ENCODE measurements at places on chromosomes 5 and 9.

DNA sequence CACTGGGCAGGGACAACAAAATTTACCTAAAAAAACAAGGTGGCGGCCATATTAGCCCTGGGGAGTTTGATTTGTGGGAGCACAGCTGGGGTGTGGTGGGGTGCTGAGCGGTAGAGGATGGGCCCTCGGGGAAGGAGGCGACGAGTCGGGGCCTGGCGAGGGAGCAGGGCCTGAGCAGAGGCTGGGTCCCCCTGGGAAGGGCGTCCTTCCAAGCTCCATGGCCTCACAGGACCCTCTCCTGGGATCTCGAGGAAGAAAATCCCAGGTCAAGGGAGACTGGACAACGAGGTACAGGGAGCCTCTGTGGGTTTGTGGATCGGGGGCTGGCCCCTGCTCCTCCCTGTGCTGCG, 165.5 kb downstream of the CACNA1B start:
- no peak for DNase-seq

GRCh38 chr5:133235696-133236426, 184.0 kb downstream of the HSPA4 start:
- no peak for DNase-seq

- DNase-seq: no peak
These were observed 324.4 kb downstream of the BRINP1 start for GRCh38 chr9:119044806-119045205.

GRCh38 chr5:153746440-153746839, 256.0 kb downstream of the GRIA1 start:
- DNase-seq: no peak

- no peak for DNase-seq
These were observed 316.5 kb downstream of the ICE1 start for GRCh38 chr5:5738797-5739489.

DNA sequence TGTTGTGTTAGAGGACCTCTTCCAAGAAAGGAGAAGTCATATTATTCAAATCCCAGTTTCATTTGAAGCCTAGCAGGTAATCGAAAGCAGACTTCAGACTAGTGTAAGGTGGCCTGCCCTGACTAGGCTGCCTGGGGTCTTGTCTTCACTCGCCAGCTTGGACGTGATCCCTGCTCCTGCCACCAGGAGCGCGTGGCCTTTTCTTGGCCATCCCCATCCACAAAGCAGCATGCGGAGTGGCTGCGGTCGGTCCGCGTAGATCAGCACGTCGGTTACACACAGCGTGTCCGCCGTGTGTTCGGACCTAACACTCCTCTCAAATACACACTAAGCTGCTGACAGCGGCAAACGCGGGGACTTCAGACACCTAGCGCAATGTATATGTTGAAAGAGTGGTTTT, 37.3 kb downstream of the CFAP77 start:
- DNase-seq: no peak

GRCh38 chr5:18534119-18534518, 899.9 kb downstream of the TAF11L14 start:
- no peak for DNase-seq

GRCh38 chr5:116135344-116135743, 50.5 kb downstream of the COMMD10 start:
- DNase-seq: no peak

- DNase-seq: no peak
These were observed 9.8 kb upstream of the IRF1 start for GRCh38 chr5:132500244-132500930.

GRCh38 chr5:74173241-74173640, 467.3 kb downstream of the ENC1 start:
- DNase-seq: no peak

DNA sequence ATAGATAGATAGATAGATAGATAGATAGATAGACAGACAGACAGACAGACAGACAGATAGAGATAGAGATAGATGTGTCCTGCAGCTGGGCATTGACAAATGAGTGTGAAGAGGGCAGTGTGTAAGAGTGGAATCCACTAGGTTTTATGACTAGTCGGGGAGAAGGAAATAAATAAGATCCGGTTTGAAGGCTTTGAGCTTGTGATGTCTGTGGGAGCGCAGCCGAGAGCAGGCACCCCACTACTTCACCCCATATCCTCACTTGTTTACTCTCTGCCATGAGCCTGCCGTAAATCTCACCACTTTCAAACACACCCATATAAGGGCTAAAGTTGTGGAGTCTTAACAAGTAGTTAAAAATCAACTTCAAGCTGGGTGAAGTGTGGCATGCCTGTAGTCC, 1.4 kb upstream of the SUSD1 start:
- no peak for DNase-seq
